ENCODE measurements at places on chromosomes 7 and 10.

- no peak for DNase-seq
Observed at GRCh38 chr10:124569623-124570470, 108.2 kb downstream of the LHPP start.

DNA sequence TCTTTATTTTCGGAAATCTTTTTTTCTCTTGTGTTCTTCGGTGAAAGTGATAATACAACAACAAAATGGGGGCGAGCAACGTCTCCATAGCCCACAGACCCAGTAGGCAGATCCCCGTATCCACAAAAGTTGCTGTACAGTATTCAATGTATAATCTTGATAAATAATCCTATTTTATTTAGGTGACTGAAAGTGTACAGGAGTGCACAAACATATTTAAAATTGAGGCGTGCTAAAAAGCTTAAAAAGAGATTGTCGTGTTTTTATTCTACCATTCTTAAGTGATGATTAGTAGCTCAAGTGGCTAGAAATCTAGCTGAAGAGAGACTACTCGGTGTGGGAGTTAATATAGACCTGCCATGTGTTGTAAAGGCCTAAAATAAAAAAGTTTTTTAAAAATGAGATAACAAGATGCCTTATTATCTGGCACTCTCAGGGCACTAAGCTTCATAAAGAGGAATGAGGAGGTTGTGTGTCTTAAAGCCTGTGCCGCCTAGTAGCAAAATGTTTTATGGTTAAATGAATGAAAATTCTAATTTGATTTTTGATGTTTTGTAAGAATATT is 1.6 kb downstream of the CAPZA2 start:
- DNase-seq: no peak

- DNase-seq: no peak
Observed at GRCh38 chr7:53209129-53209528, 173.7 kb downstream of the POM121L12 start.

DNA sequence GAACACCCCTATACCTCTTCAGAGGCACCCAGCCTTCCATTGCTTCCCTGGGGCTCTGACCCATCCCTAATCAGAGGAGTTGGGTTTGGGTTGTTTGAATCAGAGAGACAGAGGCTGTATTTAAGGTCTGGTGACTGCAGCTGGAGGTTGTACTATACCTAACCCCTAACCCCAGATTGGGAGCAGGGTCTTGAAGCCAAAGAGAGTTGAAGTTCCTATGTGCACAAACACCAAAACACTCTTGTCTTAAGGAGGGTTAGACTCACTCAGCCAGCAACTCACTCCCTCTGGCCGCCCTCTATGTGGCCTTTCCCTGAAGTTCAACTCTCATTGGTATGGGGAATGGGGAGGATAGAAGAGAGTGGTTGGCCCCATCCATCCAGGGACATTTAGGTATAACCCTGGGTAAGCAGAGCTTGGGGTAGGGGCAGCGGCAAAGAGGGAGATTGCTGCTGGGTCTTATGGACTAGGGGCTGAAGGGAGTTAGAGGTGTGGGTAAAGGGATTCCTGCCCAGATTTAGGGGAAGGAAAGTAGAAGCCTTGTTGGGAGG is 80.0 kb downstream of the PAX2 start:
- DNase-seq: no peak

- DNase-seq: peak; percentile 33
Observed at GRCh38 chr10:114044247-114045135, 825 bp downstream of the ADRB1 start.

DNA sequence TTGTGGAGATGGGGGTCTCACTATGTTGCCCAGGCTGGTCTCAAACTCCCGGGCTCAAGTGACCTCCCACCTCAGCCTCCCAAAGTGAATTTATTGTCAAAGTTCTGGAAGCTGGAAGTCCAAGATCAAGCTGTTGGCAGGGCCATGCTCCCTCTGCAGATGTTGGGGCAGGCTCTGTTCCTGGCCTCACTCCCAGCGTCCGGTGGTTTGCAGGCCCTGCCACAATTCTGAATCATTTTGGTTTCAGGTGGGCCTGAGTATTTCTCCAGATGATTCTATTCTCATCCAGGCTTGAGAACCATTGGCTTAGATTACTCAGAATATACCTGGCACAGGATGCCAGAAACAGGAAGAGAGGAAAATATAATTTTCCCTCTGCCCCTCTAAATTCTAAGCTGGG is 737.4 kb downstream of the TNS3 start:
- DNase-seq: no peak

GRCh38 chr7:855686-856369 is 20.5 kb upstream of the GET4 start:
- no peak for DNase-seq

GRCh38 chr7:16204953-16205352 is 216.4 kb downstream of the CRPPA start:
- no peak for DNase-seq

DNA sequence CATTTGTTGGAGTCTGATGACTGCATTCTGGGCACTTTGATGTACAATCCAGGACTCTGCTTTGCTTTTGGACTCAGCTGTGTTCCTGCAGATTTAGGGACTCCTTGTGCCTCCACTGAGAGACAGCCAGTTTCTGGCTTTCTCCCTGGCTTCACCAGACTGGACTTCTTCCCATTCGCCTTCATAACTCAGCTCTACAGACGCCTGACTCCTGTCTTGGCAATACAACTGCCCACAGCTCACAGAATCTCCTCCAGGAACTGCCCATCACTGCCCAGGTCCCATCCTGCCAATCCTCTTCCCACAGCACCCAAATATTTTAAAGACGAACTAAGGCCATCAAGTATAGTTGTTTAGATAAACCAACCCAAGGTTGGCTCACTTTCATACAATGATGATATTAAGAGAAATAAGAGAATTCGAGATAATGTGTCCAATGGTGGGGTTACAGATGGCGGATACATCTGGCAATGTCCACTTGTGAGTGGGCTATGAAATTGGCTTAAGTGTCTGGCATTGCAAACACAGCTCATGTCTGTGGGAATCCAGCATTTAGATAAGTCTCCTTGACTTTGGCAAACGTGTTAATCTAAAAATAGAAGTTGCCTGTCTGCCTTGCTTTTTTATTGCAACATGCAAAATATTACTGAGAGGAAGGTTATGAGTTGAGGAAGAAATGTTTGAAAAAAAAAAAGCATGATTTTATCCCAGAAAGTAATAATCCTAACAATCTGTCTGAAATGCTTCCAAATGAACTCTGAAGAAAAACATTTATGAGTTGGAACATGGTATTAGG is 95.1 kb downstream of the ITGA8 start:
- no peak for DNase-seq

- DNase-seq: no peak
Observed at GRCh38 chr7:147474862-147475261, 1115.7 kb upstream of the C7orf33 start.

DNA sequence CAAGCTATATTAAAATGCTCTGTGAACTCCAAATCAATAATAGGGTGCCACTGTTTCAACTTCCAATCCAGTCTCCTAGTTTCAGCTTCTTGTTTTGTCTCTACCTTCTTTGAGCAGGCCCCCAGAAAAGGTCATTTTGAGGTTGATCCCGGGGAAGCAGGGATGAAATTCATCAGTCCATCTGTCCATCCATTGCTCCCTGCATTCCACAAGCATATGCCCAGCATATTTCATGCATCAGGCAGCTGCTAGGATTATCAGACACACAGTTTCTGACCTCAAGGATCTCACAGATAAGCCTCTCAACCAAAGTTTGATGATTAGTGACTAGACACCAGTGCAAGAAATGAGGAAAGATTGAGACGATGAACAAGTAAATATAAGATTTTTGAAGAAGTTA is 186.6 kb upstream of the PDE1C start:
- DNase-seq: no peak

GRCh38 chr10:88544140-88544870 is 38.8 kb downstream of the RNLS start:
- no peak for DNase-seq

- no peak for DNase-seq
Observed at GRCh38 chr7:111043561-111043960, 47.4 kb upstream of the LRRN3 start.

DNA sequence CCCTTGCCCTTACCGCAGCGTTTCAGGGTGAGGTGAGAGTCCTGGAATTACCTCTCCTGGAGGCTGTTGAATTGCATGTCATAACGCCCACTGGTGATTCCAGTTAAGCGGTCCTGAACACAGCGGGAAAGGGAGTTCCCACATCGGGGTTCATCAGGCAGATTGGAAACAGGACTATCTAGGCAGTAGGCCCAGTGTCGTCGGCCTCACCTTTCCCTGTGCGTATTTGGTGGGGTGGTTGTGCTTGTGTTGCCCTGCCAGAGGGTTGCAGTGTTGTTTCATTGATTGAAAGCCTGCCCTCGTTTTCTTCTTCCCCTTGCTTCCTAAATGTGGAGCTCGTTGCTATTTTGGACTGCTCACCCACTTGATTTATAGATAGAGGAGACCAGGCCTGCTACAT is 10.6 kb upstream of the SUN1 start:
- DNase-seq: no peak

DNA sequence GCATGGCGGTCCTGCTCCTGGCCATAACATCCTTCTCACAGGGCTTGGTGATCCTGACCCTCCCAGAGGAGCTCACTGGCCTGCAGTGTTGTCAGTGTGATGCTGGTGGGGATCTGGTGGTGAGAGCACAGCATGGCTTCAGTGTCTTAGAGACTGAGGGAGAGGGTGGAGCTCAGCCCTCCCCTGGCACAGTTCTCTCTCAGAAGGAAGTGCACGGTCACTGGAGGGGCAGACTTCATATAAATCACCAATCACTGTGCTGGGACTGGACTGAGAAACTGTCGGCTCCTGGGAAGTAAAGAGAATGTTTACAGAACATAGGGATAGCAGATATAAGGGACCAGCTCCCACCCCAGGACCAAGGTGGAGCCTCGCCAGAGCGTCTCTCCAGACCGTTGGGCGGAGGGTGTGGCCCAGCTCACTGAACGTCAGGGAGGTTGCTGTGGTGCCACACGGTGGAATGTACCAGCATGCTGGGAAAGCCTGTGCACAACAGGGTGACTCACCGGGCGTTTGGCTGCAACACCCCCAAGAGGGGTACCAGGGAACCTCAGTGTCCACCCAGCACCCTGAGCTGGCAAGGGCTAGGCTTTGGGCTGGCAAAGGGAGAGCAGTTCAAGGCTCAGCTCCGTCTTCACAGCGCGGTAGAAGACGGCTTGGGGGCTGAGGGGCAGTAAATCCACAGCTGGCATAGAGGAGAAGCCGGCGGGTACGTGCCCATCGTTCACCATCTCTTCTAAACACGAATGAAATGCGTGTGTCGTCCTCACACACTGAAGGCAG is 8.8 kb upstream of the GET4 start:
- no peak for DNase-seq

- no peak for DNase-seq
Observed at GRCh38 chr7:76425156-76425555, 406 bp downstream of the ZP3 start.

DNA sequence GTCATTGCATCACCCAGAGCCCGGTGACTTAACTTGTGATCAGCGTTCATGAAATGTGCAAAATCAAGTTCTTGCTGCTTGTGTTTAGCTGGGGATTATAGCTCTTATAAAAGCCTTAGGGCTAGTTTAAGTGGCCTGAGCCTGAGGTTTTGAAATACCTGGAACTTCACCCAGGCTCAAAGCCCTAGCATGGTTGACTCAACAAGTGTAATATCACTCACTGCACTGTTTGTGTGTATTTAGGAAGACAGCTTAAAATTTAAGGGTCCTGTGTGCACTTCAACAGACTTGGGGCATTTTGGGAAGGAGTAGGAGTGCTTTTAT is 489.5 kb downstream of the GATA3 start:
- DNase-seq: no peak

DNA sequence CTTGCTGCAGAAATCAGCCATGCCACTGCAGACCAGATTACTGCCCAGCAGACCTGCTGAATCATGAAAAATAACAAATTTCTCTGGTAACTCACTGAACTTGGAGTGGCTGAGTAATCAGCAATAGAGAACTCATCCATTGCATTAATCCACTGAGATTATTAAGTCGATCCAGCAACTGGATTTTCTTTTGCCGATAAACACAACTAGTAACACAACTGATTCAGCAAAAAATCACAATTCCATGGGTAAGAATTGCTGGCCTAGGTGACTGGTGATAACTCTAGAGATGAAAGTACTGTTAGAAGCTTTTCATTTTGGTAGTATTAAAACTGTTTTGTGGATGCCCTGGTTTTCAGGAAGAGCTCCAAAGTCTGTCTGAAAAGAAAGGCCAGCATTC is 214.5 kb downstream of the ETV1 start:
- no peak for DNase-seq

DNA sequence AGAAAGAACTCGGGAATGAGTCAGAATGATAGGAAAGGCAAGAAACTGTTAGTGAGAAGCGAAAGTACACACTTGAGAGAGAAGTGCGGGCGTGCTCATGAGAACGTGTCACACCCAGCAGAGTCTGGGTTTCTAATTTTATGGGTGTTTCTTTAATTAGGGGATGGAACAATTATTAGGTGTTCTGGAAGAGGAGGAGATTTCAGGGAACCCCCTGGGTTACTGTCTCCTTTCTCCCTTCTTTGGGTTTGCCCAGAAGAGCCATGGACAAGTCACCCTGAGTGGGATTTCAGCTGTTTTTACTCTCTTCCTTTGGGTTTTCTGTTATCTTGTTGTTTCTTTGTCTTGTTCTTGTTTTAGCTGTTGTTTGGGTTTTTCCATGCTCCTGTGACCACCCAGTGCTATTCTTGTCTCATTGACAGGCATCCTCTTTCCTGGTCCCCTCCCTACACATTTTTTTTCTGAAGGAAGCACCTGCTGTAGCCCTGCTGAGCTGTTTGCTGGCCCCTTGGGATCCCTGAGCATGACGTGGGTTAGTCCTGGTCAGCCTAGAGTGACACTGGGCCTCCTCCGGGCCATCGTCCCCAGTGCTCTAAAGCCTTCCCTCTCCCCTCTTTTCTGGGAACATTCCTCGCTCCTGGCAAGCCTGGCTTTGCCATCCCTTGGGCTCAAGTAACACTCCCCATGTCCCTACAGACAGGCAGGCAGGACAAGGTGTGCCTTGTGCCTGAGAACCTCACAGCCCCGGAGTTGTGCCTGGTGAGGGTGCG is 3.5 kb downstream of the SH2D4B start:
- DNase-seq: no peak

- DNase-seq: no peak
Observed at GRCh38 chr10:45599021-45599603, 73.5 kb downstream of the ZFAND4 start.

GRCh38 chr7:156969972-156970420 is 20.5 kb downstream of the NOM1 start:
- no peak for DNase-seq

DNA sequence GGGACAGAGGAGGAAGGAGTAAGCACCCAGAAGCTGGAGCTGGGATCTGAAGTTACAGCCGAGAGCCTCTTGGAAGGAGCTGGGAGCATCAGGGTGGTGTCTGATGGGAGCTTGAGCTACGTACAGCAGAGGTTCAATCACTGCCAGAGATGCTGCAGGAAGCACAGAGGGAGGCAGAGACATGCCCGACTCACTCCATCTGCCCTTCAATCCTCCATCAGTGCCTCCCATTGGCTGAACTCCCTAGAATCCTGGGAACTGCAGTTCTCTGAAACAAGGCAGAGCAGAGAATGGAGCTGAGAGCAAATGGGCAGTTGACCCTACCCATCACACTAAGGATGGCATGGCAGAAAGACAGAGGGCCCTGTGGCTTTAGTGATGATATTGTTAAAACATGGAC is 40.0 kb upstream of the CTBP2 start:
- DNase-seq: no peak

- no peak for DNase-seq
Observed at GRCh38 chr7:66306243-66306642, 101.1 kb downstream of the TPST1 start.
